ENCODE measurements at places on chromosomes 5 and 9.

DNA sequence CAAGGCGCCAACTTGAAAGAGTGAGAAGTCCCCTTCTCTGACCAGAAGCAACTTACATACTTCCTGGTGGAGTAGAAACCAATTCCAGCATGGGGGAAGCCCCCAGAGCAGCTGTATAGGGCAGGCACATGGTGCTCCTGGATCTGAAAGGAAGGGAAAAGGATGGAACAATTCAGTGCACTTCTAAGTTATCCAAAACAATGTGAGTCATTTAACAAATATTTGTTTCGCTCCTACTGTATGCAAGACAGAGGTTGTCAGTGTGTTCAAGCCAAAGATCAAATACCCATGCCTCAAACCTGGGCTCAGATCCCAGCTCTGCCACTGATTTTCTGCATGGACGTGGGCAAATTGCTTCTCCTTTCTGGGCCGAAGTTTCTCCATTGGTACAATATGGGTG lies 67.1 kb downstream of the LHX2 start:
- no peak for DNase-seq

- no peak for DNase-seq
Measured at GRCh38 chr9:130539420-130540223, 39.8 kb upstream of the FUBP3 start.

DNA sequence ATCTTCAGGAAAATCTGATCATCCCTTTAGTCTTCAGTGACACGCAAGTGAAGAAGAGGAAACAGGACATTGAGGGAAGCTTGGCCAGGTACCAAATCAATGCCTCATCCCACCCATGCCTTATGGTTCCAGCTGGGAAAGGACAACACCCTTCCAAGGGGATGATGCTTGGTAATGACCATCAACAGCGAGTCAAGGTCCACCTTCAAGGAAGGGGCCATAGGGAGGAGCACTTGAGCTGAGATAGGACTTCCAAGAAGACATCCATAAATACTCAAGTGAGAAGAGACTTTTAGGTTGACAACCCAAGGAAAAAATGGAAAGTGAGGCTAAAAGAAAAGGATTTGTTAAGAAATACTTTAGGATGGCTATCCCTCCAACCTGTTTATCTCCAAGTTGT lies 27.1 kb upstream of the GAS1 start:
- DNase-seq: no peak

DNA sequence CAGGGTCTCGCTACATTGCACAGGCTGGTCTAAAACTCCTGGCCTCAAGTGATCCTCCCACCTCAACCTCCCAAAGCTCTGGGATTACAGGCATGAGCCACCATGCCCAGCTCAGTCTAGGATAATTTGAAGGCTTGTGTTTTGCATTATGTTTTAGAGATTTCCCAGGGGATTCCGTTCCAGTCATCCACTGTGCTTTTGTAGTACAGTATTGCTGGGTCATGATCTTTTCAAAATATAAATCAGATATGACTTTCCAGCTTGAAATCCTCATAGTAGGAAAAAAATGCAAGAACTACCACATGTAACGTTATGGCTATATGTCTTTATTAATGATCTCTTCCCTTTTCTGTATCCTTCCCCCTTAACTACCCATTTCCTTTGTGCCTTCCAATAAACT lies 338.1 kb downstream of the PRELID2 start:
- no peak for DNase-seq

- no peak for DNase-seq
Measured at GRCh38 chr5:84518862-84519261, 134.2 kb upstream of the EDIL3 start.

DNA sequence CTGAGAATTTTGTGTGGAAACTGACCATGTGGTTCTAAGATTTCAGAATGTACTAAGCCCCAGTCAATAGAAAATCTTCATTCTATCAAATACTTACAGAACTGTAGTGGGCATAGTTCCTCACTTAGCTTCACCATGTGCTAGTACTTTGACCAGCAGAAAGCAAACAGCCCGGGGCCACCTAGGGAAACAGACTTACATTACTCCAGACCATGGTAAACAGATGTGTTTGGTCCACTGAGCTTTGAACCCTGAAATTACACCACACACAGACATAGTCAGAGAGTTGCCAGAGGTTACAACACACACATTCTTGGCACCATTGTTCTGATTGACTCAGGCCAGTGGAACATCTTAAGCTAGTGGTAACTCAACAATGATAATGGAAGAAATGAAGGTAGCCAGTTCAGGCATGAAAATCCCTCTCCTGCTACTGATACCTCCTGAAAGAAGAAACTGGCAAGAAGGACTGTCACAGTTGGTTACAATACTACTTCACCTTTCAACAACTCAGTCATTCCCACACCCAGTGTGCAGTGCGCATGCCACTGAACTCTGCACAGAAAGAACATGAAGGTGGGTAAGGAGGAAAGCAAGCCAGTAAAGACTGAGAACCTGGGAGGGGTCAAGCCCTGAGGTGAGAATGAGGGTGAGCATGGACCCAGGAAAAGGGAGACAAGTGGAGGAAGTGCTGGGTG lies 18.7 kb upstream of the LECT2 start:
- no peak for DNase-seq

DNA sequence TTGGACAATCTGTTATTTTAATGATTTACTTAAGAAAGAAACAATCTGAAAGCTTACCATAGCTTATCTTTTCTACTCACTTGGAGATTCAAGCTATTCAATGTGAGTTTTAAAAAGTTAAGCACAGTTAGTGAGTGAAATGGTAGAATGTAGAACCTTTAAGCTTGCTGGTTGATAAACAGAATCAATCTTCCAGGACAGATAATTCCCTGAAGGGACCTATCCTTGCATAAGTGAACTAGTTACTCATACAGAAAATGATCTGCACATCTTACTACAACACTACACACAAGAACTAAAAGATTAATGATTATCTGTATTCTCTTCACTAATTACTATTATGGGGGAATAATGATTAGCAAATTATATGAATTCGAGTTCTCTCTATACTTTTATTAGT lies 165.6 kb downstream of the PALM2AKAP2 start:
- DNase-seq: no peak

DNA sequence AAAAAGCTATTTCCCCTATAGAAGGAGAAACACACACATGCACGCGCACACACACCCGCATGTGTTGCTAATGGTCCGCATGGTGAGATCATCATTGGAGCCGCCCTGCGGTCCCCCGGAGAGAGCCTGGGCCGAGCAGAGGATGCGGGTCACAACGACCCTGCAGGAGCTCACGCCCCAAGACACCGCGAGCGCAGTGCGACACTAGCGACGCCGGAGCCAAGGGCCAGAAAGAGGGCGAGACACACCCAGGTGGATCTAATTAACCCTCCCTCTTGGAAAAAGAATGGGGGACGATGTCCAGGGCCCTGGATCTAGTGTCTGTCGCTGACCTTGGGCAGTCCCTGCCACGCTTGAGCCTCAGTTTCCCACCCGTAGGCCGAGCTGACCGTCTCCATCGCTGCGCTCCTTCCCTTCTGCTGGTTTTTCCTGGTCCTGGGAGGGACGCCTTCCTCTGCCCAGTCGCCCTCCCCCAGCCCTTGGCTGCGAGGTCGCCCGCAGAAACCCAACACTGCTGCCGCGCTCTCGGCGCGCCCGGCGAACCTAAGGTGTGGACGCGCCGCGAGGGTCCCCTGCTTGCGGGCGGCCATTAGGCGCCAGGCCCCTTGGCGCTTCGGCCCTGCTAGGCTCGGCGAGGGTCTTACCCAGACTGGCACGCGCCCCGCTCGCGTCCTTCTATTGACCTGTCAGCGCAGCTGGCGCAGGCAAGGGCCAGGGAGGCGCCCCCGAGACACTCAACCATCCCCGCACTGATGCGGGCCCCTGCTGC lies 47.5 kb upstream of the RNF20 start:
- DNase-seq: no peak

- peak; percentile 71 for DNase-seq
Measured at GRCh38 chr5:34929720-34930461, 532 bp downstream of the DNAJC21 start.

DNA sequence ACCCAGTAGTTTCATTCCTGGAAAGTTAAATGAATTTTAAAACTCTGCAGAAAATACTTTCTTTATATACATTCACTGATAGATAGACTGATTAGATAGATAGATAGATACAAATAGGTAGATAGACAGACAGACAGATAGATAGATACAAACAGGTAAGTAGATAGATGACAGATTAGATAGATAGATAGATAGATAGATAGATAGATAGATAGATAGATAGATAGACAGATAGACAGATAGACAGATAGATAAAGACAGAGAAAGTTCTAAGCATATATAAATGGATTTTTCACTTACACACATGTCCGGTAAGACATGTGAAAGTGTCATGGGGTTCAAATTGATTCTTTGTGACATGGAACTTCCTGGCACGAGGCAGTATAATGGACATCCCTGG lies 349.7 kb downstream of the CDK5RAP2 start:
- no peak for DNase-seq

DNA sequence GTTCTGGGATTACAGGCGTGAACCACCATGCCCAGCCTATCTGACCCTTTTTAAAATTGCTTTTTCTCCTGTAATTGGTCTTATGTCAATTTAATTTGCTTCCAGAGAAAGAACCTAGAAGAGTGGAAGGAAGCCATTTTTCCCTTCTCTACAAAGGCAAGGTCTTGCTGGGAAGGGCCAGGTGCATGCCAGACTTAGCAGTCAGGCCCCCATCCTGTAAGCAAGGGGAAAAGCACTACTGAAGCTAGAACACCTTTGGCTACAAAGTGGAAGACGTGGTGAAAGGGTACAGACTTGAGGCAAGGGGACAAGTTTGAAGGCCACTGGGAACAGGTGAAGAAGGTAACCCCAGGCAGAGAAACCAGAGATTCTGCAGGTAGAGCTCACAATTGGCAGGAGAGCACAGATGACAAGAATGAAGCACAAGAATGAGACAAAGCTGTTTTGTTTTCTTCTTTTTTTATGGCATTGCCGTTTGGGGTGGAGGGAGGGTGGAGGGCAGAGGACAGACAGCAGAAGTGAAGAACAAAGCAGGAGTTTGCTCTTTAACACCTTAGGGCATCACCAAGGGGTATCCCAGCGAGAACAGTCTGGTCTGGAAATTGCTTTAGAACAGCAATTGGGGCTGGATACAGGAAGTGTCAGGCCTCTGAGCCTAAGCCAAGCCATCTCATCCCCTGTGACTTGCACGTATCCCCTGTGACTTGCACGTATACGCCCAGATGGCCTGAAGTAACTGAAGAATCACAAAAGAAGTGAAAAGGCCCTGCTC lies 72.9 kb downstream of the SERINC5 start:
- DNase-seq: no peak
